ENCODE measurements at places on chromosomes 4 and X. TPM values are rescaled to one million over a fixed set of nuclear protein-coding genes. Genes with fewer than 3 reads are reported as not detected.

- H3K4me1 ChIP-seq, result no peaks in the 10 kb centered on the region
- no peak for DNase-seq
- 0 out of 3 replicates have a peak overlapping the region, but pooled peaks have one; percentile 11 for H3K4me3 ChIP-seq
- H3K27me3 ChIP-seq, result no peaks in the 10 kb centered on the region
- H3K36me3 ChIP-seq, result peaks cover 37% of the 10 kb centered on the region
- H3K27ac ChIP-seq, result no peak overlapping the region
Measured at GRCh38 chrX:75748431-75748830, 36.6 kb downstream of the MAGEE2 start.

DNA sequence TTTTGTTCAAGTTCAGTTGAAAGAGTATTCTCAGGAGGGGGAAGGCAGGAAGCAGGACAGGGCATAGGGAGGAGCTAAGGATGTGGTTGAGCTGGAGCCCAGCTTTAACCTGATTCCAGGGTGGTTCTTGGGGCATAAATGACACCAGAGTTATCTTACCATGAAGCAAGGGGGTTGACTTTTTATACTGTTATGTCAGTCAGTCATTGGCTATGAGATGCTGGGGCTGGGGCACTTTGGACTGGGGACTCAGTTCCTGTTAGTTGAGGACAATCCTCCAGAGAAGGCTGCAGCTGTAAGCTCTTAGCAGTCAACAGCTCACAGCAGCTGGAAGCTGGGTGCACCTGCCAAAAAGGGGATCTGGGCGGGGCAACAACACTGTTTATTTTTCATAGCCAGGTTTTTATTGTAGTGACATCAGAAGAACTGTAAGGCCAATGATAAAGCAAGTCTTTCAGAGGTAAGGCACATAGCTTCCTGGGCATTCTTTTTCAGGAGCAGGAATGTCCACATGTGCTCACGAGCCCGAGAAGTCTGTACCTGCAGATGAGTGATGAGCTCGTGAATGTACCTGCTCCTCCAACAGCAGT is 78.5 kb downstream of the MID1IP1 start:
- H3K27me3 ChIP-seq, result no peaks in the 10 kb centered on the region
- no peak for DNase-seq
- peaks cover 3% of the 10 kb centered on the region for H3K4me1 ChIP-seq
- no peak overlapping the region for H3K27ac ChIP-seq

DNA sequence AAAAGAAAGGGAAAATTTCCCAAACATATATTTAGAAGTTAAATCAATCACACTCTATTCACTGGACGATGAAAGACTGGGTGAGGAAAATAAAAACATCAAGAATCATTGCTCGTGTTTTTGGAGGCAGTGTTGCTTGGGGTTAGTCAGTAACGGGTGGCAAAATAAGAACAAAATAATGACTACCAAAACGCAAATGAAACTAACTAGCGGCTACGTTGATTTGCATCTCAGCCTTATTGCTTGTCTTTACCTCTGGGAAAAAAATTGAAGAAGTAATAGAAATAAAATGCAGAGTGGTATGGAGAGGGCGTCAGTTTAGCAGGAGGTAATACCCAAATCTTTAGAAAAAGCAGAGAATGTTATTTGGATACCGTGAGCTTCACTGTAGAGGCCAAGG is 86.4 kb upstream of the SORBS2 start:
- no peak for DNase-seq
- no peaks in the 10 kb centered on the region for H3K27me3 ChIP-seq
- H3K4me3 ChIP-seq, result no peak overlapping the region

DNA sequence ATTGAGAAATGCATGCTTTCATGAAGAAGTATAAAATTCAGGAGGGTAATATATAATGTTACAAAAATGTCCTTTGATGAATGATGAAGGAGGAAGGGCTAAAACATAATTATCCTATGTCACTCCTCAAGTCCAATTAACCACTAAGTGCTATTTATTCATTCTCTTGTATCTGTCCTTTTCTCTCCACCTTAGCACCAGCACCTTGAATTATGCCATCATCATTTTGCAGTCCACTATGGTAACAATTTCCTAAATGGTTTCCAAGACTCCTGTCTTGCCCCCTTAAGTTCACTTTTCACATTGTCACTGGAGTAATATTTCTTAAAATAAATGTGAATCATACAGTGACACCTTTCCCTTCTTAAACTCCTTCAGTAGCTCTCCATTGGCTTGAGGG is 756.3 kb downstream of the STPG2 start:
- H3K4me3 ChIP-seq, result no peak overlapping the region
- no peak overlapping the region for H3K27ac ChIP-seq
- H3K27me3 ChIP-seq, result no peaks in the 10 kb centered on the region

GRCh38 chrX:146433771-146434170 is 375.8 kb upstream of the CXorf51B start:
- H3K27ac ChIP-seq, result no peak overlapping the region
- H3K4me3 ChIP-seq, result no peak overlapping the region
- H3K4me1 ChIP-seq, result no peaks in the 10 kb centered on the region

DNA sequence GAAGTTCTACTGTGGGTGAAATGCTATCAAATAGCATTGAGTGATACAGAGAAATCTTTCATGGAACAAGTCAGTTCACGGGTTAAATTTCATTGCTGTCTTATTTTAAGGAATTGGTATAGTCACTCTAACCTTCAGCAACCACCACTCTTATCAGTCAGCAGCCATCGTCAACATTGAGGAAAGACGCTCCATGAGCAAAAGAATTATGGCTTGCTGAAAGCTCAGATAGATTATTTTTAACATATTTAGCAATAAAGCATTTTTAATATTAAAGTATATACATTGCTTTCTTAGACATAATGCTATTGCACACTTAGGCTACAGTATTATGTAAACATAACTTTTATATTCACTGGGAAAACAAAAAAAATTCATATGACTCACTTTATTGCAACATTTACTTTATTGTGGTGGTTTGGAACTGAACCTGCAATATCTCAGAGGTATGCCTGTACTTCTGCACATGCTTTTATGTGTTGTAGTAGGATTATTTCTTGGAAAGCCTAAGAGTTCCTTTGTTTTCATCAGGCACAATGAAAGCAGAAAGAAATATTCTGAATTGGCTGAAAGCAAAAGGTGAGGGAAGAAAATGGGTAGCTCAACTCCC is 586.7 kb downstream of the GBA3 start:
- no peak for DNase-seq
- no peaks in the 10 kb centered on the region for H3K27me3 ChIP-seq
- no peak overlapping the region for H3K4me3 ChIP-seq

DNA sequence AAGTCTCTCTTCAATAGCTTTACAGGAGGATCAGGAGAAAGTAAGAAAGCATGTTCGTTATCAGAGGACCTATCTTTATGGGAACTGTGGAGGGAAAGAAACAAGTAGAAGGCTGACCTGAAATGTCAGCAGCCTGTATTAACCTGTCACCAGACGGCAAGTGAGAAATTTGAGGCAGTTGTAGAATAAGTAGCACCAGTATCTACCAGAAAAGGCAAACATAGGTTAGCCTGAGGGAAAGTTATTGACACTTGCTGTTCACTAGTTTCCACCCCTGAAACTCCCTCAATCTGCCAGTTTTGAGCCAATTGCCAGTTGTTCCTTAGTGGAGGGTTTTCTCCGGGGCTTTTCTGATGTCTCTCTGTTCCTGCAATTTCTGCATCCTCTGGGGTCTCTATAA is 36.4 kb downstream of the ZNF81 start:
- DNase-seq, result no peak
- H3K27me3 ChIP-seq, result no peaks in the 10 kb centered on the region
- H3K36me3 ChIP-seq, result peaks cover 28% of the 10 kb centered on the region
- no peak overlapping the region for H3K4me3 ChIP-seq
- no peaks in the 10 kb centered on the region for H3K4me1 ChIP-seq

DNA sequence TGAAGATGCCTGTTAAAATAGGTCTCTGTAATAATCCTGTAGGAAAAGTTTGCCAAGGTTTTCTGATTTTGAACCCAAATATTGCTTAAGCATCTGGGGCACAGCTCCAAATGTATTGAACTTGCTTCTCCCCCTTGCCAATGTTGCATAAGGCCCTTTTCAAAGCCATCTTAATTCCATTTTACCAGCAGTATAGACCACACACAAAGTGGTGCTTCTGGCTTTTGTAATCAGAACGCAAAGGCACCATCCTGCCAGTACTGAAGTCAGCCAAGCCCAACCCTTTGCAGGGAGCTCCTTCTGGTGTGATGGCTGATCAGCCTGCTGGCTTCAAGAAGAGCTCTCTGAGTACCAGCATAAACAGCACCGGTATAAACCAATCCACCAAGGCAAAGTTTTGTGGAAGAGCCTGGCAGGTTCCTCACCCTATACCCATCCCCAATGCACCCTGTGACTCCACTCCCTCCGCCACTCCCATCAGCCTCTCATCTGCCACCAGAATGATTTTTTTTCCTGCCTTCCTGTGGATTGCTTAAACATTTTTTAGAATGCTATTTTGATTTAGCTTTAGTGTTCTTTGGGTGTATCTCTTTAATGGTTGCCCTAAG is 39.2 kb upstream of the USP9X start:
- no peaks in the 10 kb centered on the region for H3K27me3 ChIP-seq
- peak; percentile 43 for DNase-seq
- no peak overlapping the region for H3K4me3 ChIP-seq
- peaks cover 10% of the 10 kb centered on the region for H3K4me1 ChIP-seq

Gene FAM114A1
- total RNA-seq, result 9.9 TPM

Gene EDNRA
- 0.75 TPM for total RNA-seq

Gene ZXDA
- total RNA-seq, result not detected

Gene SEC24B
- total RNA-seq, result 27.1 TPM

Data from H9 (cell line).